ENCODE measurements at places on chromosomes 16 and 17.

- no peak overlapping the region for H3K4me3 ChIP-seq
- no peak for DNase-seq
- H3K27ac ChIP-seq: no peak overlapping the region
- H3K36me3 ChIP-seq: no peaks in the 10 kb centered on the region
- no peaks in the 10 kb centered on the region for H3K27me3 ChIP-seq
Observed at GRCh38 chr16:27495191-27495590, 54.5 kb downstream of the GTF3C1 start.

- H3K4me3 ChIP-seq: no peak overlapping the region
- no peaks in the 10 kb centered on the region for H3K36me3 ChIP-seq
- H3K27ac ChIP-seq: no peak overlapping the region
- peaks cover 22% of the 10 kb centered on the region for H3K4me1 ChIP-seq
- DNase-seq: no peak
Observed at GRCh38 chr16:4933871-4934395, 3.0 kb downstream of the PPL start.

- no peaks in the 10 kb centered on the region for H3K27me3 ChIP-seq
- H3K36me3 ChIP-seq: no peaks in the 10 kb centered on the region
- H3K4me1 ChIP-seq: peaks cover 37% of the 10 kb centered on the region
Observed at GRCh38 chr16:12429756-12430155, 373.9 kb downstream of the CPPED1 start.

DNA sequence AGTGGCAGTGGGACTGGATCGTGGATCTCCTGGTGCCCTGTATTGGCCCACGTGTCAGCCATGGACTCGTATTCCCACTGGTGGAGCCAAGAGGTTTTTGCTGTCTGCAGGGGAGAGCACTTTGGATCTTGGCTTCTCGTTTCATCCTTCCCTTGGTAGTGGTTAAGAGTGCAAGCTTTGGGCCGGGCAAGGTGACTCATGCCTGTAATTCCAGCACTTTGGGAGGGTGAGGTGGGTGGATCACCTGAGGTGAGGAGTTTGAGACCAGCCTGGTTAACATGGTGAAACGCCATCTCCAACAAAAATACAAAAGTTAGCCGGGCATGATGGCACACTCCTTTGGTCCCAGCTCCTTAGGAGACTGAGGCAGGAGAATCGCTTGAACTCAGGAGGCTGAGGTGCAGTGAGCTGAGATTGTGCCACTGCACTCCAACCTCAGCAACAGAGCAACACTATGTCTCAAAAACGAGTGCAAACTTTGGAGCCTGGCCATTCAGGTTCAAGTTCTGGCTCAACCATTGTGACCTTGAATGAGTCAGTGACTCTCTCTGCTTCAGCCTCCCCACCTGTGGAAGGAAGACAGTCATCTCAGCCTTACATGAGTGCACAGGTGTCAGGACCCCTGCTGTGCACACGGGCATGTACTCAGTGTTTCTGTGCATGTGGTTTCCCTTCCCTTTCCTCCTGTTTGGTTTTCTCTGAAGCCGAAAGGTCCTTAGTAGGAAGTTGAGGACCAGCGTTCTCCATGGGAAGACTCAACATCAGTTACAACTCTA lies 57.4 kb downstream of the PLCG2 start:
- no peaks in the 10 kb centered on the region for H3K27me3 ChIP-seq
- H3K4me1 ChIP-seq: peaks cover 97% of the 10 kb centered on the region
- no peak overlapping the region for H3K4me3 ChIP-seq
- no peak for DNase-seq
- peak overlapping the region; percentile 62 for H3K27ac ChIP-seq
- H3K36me3 ChIP-seq: no peaks in the 10 kb centered on the region

- no peak overlapping the region for H3K4me3 ChIP-seq
- DNase-seq: no peak
- no peaks in the 10 kb centered on the region for H3K4me1 ChIP-seq
- no peaks in the 10 kb centered on the region for H3K36me3 ChIP-seq
Observed at GRCh38 chr16:1108299-1109252, 12.5 kb upstream of the C1QTNF8 start.

GRCh38 chr17:5361426-5361825 lies 58.0 kb downstream of the NUP88 start:
- peaks cover 100% of the 10 kb centered on the region for H3K36me3 ChIP-seq
- no peak overlapping the region for H3K27ac ChIP-seq
- DNase-seq: no peak
- no peaks in the 10 kb centered on the region for H3K27me3 ChIP-seq
- no peak overlapping the region for H3K4me3 ChIP-seq
- H3K4me1 ChIP-seq: no peaks in the 10 kb centered on the region
